ENCODE measurements at places on chromosomes 12 and 14.

GRCh38 chr12:118219772-118220171, 83.8 kb downstream of the PEBP1 start:
- no peak for DNase-seq

GRCh38 chr12:17528394-17528793, 561.6 kb downstream of the RERGL start:
- DNase-seq: no peak

- peak; percentile 73 for DNase-seq
Observed at GRCh38 chr12:117155278-117156060, 34.8 kb downstream of the FBXO21 start.

DNA sequence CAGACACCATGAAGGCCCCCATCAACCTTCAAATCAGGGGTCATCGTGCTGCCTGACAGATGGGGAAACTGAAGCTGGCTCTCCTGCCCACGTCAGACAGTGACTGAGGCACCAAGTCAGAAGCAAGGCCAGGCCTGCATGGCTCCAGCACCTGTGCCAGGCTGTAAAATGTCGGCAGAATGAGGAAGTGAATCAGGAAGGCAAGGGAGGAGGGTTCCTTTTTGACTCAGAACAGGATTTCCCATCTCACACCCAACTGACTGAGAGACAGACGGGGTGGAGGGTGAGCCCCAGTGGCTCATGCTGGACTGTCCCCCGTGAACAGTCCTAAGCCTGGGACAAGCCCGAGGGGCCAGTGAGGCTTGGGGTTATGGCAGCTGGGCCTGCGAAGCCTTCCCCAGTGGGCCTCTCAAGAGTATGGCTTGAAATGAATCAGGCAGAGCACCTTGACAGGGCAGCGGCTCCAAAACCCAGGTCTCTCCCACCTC, 20.9 kb downstream of the SYNE3 start:
- peak; percentile 46 for DNase-seq

- no peak for DNase-seq
Observed at GRCh38 chr14:53011053-53011462, 60.2 kb upstream of the FERMT2 start.

GRCh38 chr14:104782808-104783139, 12.8 kb downstream of the AKT1 start:
- no peak for DNase-seq

DNA sequence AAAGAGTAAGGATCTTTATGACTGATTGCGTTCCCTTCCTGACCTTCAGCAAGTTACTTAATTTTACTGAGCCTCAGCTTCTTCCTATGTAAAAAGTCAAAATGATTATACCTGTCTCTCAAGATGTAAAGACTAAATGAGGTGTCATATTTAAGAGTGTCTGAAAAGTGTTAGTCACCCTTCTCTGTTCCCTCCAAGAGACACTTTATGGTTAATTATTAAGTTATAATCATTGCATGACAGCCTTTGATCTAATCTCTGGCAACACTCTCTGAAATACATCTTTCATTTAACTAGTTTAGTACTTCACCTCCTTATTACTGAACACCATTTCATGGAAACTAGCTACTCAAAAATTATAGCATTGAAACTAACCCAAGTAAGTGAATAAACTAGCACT, 54.8 kb downstream of the BMAL2 start:
- DNase-seq: no peak

DNA sequence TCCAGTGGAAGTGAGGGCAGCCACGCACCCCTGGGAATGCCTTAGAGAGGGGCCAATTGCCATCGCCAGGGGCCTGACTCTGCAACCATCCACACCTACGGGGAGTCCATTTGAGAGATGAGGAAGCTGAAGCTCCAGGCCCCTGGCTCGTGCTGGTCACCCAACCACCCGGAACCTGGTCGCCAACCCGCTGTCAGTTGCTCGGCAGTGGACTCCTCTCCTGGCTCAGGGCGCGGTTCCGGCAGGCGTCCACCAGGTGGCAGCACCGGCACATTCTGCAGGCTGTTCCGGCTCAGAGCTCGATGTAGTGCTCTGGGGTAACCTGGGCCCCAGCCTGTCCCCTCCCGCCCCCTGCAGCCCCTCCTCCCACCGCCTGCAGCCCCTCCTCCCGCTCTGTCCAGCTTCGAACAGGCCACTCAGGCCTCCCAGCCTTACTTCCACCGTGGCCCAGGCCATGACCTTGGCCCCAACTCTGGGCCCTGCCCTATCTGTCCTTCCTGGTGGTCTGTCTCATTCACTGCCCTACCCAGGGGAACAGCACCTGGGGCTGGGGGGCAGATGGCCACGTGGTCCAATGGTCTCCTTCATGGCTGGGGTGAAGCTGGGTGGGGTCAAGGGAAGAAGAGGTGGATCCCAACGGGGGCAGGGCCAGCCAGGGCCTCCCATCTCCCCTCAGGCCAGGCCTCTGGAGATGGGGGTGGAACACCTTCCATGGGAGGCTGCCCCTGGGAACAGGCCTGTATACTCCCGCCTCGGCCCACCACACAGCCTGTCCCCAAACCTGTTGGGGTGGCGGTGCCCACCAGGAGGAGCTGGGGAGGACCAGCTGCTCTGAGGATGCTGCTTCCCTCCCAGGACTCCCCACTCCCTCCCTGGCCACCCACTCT, 15.7 kb downstream of the SIVA1 start:
- peak; percentile 94 for DNase-seq

DNA sequence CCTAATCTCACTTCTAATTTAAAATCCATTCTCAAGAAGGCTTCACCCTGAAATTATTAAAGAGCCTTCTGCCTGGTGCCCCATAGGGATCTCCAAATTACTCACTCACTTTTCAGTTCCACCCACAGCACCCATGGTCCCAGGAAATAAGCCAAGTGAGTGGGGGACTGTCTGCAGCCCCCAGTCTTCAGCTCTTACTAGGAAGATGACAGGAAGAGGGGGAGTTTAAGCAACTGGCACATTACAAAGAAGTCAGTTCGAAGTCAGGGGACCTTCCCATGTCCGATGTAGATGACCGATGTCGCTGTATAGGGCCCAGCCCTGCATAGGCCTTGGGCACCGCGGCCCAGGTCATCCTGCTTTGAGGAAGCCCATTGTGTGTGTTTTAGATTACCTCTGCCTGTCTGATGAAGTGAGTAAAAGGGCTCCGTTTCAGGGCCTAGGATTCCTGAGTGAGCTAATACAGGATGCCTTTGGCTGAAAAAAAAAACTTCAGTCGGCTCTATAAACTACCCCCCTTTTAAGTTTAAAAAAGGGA, 1.9 kb downstream of the ACTN1 start:
- DNase-seq: peak; percentile 33

DNA sequence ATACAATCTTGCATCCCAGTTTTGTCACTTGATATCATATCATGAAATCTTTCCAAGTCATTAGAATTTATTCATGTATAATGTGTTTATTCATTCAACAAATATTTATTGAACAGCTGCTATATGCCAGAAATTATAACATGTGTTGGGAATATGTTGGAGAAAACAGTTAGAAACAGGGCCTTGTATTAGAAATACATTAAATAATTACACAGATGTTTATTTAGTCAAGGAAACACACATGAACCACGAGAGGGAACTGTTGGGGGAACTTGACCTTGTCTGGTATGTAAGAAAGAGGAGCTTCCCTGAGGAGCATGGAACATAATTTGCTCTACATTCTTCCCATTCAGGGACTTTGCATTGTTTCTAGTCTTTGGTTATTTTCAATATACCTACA, 191.7 kb upstream of the FRMD6 start:
- no peak for DNase-seq

DNA sequence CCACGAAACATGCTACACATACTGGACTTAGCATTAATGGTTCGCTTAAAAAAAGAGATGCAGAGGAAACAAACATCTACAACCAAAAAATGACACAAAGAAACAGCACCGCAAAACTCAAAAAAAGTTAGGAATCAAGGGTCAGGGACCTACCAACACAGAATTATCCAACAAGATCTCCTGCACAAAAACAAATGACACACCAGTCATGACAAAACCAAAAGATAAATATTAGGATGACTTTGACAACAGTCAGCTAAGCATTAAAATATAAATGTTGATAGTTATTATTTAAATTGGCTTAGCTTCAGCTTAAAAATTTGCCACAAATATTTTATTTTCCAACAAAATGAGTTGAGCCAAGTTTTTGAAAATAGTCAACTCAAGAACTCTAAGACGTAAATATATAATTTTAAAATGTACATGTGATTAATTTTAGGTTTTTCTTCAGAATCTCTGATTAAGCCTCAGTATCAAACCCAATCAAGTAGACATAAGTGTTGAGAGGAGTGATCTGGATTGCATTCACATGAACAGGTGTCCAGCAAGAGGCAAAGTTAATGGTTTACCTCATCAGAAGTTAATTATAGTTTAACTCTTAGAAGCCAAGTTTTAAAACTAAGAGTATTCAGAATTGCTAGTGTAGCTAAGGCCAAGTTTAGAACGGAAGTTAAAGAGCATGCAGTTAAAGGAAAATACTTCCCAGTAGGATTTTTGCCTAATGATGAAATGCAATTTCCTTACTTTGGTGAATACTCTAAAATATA, 79.9 kb downstream of the HEATR5A start:
- no peak for DNase-seq

- DNase-seq: no peak
Observed at GRCh38 chr12:47296828-47297227, 217.1 kb upstream of the AMIGO2 start.

GRCh38 chr14:100278702-100279101, 27.5 kb downstream of the SLC25A29 start:
- no peak for DNase-seq

GRCh38 chr14:93045965-93046704, 69.6 kb downstream of the ITPK1 start:
- no peak for DNase-seq

DNA sequence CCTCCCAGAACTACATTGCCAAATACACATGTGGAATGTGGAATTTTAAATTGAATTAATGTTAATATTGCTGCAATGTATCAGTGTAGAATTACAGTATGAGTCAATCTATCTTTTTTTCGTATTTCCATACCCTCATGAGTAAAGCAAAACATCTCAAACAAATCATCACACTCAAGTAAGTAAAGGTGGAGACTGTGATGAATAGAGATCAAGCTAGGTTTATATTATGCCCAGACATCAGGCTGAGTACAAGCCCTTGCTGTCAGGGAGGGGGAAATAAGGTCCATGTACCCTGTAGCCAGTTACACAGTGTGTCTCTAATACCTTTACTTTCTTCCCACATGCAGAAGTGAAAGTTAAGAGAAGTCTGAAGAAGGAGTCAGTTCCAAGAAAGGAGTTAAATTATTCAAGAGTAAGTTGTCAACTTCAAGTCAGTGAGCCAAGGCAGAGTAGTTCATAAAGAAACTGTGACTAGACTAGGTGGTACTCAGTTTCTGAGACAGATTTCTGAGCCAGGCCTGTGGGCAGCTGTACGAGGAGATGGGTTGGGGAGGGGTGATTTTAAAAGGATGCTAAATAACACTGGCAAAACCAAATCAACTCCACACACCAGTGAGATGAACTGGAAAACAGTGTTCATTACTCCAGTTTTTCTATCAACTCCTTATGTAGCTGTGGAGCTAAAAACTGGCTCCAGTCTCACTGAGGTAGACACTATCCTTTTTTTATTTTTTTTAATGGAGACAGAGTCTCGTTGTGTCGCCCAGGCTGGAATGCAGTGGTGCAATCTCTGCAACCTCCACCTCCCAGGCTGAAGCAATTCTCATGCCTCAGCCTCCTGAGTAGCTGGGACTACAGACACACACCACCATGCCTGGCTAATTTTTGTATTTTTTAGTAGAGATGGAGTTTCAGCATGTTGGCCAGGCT, 23.8 kb upstream of the STK38L start:
- DNase-seq: no peak

DNA sequence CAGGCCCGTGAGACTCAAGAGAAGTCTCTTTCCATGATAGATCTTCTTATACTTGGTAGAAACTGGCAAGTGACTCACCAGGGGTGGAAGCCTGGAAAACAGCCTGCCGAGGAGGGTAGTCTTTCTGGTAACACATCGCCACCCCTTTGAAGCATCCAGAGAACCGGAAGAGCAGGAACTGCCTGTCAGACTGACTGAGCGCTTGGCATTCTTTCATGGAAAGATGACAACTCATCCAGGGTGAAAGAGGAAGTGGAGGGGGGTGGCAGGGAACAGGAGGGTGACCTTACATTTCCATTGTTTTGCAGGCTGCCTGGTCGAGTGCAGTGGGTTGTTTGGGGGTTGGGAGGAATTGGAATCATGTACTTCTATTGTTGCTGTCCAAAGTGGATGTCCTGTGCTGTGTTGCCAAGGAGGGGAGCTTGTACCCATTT, 34.5 kb downstream of the PRKCH start:
- DNase-seq: peak; percentile 69

GRCh38 chr12:111111681-111112080, 191.3 kb upstream of the MYL2 start:
- no peak for DNase-seq

- no peak for DNase-seq
Observed at GRCh38 chr12:72311946-72312345, 39.8 kb downstream of the TRHDE start.

GRCh38 chr14:23158779-23159178, 24.7 kb downstream of the SLC7A8 start:
- DNase-seq: no peak

- no peak for DNase-seq
Observed at GRCh38 chr12:19916196-19916753, 452.1 kb upstream of the PDE3A start.

DNA sequence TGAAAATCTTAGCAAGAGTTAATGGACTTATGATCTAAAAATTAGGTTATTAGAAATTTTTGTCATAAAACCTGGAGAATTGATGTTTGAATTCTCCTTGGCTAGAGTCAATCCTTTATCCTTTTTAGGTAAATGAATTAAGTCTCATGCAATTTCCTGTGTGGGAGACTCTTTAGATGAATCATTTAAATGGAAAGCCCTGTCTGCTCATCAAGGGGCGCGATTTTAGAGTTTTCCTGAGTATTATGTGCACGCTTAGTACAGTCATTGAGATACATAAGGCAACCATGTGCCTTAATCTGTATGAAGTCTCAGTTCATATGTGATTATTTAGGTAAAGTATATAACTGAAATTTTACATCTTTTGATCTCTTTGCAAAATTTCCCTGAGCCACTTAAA, 974.7 kb downstream of the NRXN3 start:
- no peak for DNase-seq

GRCh38 chr12:52151837-52152783, 39.7 kb downstream of the KRT80 start:
- DNase-seq: peak; percentile 83

- DNase-seq: no peak
Observed at GRCh38 chr14:52304248-52304904, 9.7 kb upstream of the PTGER2 start.

All from CD4-positive, alpha-beta T cell treated with Interleukin-17A for 4 hours (primary cell).